ENCODE measurements at places on chromosomes 3 and 15.
A peak's percentile ranks its signal among the peaks of the same experiment; 100 is the strongest.

DNA sequence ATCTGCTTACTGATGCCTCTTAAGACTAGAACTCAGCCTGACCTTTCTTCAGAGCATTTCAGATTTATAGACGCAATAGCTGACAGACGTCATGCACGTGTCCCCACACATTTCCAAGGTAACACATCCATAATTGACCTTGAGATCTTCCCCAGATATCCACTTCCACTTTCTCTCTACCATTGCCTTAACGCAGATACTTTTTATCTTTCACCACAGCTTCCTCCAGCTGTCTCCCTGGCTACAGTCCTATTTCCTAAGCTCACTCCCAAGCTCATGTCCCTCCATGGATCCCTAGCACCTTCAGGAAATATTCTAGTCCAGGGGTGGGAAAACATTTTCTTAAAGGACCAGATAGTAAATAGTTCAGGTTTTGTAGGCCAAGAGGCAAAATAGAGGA is 173.0 kb upstream of the MITF start:
- no peak for DNase-seq

- DNase-seq, result peak; percentile 45
These were observed 229.1 kb downstream of the CHST2 start for GRCh38 chr3:143348486-143349327.

- DNase-seq, result no peak
These were observed at the start of gene CFAP161 for GRCh38 chr15:81133782-81134461. TSS of gene CFAP161 (plus strand) at chr15:81134270. CDS start at chr15:81134330, 60 bp downstream.

DNA sequence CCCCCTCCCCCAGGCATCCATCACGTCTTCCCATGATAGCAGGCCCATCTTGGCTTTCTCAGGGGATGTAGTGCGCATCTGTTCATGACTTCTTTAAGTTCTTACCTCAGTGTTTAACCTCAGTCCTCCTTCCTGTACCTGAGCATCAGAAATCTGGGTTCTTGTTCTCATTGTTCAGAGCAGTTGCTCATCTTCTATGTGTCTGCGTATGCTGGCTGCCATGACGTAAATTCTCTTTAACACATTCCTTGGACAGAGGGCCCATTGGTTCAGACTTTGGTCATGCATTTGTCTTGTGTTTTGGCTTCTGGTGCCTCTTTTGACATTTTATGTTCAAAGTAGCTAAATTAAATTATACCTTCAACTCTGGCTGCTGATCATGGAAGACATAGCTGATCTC is 227.3 kb downstream of the CACNA2D3 start:
- DNase-seq, result no peak

DNA sequence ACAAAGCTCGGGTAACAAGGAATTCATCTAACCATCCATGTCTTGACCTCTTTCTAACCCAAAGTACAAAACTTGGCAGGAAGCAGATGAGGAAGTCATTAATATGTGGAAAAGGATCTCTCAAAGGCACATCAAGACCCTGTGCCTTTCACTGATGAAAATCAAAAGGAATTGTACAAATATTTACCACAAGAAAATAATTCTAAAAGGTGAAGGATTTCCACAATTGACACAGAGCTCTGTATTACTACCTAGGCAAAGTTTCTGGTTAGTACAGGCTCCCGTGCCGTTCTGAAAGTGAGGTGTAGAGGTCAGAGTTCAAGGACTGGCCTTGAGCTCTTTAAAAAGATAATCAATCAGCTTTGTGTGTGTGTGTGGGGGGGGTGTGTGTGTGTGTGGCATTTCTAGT is 239.7 kb upstream of the ICE2 start:
- DNase-seq, result no peak
